ENCODE measurements at places on chromosomes 12 and 14.

GRCh38 chr12:108304633-108305032 lies 34.5 kb downstream of the CMKLR1 start:
- no peak for DNase-seq

GRCh38 chr12:95896846-95897245 lies 38.1 kb downstream of the SNRPF start:
- no peak for DNase-seq

DNA sequence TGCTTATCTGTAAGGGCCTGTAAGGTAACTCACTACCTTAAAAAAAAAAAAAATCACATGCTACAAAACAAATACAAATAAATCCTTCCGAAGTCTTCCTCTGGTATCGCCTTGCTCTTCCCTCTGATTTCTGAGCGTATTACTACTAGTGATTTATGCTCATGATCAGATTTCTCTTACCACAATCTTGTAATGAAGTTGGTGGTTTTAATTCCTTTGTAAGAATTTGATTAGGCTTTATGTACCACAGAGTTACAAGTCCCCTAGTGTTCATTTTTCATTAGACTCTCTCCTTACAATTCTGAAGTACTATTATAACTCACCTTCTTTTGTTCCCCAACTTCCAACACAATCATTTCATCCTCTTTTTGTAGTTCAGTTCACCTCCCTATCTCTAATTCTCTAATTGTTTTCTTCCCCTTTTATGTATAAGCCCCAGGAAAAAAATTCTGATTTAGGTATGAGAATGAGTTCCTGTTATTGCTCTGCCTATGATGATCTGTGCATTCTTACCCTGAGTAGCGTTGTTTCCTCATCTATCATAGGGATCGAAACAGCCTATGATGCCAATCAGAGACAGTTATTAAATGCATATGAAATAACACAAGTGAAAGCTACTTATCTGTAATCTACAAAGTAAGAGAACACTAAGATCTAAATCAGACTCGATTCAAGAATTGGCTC lies 81.5 kb downstream of the EPS8 start:
- no peak for DNase-seq

DNA sequence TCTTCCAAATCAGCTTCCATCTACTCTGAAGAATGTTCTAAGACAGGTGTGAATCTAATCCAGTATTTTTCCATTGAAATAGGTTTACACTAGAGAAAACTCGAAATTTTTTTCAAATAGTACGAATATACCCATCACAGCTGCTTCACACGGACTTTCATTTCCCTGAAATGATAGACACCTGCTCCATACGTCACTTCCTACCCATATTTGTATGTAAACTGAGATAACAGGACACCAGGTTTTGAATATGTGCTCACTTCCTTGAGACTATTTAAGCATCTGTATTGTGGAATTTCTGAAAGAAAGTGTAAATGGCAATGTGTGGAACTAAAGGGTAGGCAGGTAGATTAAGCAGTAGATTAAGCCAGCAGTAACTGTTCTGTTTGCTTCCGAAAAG lies 13.4 kb upstream of the ITPR2 start:
- DNase-seq = no peak
